ENCODE measurements at places on chromosomes 4 and X.

DNA sequence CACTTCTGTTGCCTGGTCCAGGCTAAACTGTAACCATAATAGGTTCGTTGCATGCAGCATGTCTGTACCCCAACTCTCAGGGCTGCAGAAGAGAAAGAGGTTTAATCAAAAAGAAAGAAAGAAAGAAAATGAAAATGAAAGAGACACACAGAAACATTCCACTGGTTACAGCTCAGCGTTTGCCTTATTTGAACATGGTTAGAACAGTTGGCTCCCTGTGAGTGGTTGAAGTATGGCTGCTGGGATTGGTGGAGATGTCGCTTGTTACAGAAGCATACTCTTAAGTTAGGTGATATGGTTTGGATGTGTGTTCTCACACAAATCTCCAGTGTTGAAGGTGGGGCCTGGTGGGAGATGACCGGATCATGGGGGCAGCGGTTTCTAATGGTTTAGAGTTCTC lies 36.3 kb downstream of the ARSD start:
- DNase-seq = no peak

DNA sequence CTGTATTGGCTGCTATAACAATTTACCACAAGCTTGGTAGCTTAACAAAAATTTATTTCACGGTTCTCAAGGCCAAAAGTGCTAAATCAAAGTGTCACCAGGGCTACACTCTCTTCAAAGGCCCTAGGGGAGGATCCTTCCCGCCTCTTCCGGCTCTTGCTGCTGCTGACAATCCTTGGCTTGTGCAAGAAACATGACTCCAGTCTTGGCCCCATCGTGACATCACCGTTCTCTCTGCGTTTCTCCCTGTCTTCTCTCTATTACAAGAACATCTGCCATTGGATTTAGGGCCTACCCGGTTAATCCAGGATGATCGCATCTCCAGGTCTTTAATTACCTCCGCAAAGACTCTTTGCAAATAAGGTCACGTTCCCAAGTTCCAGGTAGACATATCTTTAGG lies 10.4 kb upstream of the CLCN4 start:
- DNase-seq = no peak

DNA sequence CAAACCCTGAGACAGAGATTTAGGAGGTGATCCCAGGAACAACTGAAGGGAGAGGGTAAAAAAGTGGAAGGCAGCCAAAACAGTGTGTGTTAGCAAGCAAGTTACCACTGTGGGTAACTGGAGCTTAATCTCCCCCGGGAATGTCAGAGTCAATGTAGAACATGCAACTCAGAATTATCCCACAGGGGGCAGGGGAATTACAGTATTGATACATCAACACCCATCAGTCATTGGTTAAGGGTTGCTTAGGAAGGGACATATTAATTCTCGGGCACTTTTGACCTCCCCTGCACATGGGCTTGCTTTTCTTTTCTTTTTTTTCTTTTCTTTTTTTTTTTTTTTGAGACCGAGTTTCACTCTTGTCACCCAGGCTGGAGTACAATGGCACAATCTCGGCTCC lies 29.3 kb downstream of the CXorf58 start:
- no peak for DNase-seq

- DNase-seq = peak; percentile 21
Observed at GRCh38 chrX:71366674-71367256, 608 bp downstream of the TAF1 start.

GRCh38 chrX:119755981-119756533 lies 2.3 kb upstream of the SOWAHD start:
- DNase-seq = no peak

GRCh38 chr4:335515-335914 lies 2.1 kb upstream of the ZNF141 start:
- no peak for DNase-seq

DNA sequence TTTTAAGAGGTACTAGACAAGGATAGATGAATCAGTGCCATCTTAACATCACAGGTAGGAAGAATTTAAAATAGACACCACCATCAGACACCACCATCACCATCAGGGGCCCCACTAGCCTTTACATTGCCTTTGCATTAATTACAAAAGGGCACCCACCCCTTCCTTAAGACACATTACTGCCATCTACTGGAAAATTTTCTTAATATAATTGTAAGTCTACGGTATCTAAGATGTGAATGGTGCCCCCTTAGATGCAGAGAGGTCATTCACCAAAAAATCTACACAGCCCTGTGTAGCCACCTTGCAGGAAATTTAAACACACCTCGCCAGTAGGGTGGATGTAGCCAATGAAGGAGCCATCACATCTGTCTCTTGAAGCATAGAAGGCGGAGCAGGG lies 184.1 kb downstream of the MID1IP1 start:
- no peak for DNase-seq

- no peak for DNase-seq
Observed at GRCh38 chr4:149306537-149306936, 509.1 kb downstream of the IQCM start.

GRCh38 chrX:38880296-38880854 lies 79.1 kb downstream of the MID1IP1 start:
- no peak for DNase-seq

- no peak for DNase-seq
Observed at GRCh38 chrX:71927040-71927439, 16.4 kb downstream of the NHSL2 start.

DNA sequence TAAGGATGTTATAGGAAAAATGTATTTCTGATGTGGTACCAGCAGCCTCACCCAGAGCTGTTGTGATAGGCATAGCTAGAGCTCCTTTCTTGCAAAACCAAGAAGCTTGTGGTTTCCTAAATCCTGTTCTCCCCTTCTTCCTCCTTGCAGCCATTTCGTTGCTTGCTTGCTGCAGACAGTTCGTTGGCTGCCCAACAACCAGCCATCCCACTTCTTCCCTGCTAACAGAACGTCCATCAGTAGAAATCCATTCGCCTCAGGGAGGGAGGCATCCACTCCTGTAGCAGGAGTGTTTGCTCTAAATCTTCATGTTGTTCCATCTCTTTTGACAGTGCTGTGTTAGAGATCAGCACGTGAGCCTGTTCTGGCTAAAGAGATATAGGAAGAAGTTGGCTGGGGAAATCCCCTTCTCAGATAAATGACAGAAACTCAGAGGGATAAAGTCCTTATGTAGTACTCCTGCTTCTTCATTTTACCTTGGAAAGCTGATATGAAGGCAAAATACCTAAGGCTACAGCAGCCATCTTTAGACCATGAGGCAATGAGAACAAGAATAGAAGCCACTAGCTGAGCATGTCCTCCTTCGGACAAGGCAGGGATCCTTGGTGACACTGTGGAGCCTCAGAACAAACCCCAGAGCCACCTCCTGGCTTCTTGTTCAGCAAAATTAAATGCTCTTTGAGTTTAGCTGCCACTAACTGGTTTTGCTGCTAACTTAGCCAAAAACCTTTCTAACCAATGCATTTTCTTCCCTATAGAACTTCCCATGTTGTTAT lies 68.4 kb upstream of the RELL1 start:
- no peak for DNase-seq

DNA sequence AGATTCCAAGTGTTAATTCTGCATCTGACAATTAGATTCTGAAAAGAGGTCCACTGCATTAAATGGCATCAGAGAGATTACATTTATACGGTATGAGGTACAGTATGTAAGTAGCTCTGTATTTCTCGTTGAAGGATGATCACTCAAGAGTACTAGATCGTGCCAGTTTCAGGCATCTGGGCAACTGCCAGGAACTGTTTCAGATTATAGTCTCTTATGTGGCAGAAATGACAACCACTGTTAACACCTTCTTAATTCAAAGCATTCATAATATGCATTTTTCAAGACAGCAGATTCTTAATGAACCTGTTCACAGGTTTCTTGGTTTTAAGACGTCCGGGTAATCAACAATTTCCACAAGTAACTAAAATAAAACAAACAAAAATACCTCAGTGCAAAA lies 1.6 kb downstream of the ANKRD50 start:
- DNase-seq = no peak

Measured in activated naive CD4-positive, alpha-beta T cell (primary cell).